NCI-H774 (cell line): ENCODE measurements at places on chromosomes 16 and 17.

DNA sequence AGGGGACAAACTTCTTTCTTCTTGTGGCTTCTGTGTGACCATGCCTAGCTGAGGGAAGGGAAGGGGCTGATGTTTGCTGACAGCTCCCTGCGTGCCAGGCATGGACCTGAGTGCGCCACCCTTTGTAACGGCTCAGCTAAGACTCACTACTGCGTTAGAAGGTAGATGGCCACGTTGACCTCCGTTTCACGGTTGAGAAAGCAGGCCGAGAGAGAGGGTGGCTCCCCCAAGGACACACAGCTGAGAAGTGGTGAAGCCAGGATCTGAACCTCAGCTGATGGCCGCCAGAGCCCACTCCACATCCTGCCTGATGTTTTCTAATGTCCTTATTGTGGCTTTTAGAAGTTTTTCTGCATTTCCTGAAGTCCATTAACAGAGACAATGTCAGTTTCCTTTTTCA, 45.1 kb downstream of the RGS9 start:
- no peak for DNase-seq

DNA sequence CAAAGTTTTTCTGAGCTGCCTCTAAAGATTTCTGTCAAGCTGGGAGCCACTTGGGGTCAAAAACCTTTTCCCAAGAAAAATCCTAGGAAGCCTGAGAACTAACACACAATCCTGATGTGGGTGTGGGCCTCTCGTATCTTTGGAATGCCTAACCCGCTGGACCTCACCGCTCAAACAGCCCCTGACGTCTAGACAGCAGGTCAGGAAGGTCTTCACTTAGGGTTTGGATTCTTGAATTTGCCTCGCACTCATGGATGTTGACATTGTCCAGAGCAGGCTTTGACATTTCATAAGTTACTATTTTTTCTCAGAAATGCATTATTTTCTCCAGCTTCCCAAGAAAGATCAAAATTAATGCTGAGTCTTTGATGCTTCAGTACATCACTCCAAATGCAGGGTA, 18.9 kb downstream of the TEX2 start:
- no peak for DNase-seq

- DNase-seq = peak; percentile 23
Measured at GRCh38 chr17:48647103-48647962, 21.2 kb upstream of the HOXB9 start.

DNA sequence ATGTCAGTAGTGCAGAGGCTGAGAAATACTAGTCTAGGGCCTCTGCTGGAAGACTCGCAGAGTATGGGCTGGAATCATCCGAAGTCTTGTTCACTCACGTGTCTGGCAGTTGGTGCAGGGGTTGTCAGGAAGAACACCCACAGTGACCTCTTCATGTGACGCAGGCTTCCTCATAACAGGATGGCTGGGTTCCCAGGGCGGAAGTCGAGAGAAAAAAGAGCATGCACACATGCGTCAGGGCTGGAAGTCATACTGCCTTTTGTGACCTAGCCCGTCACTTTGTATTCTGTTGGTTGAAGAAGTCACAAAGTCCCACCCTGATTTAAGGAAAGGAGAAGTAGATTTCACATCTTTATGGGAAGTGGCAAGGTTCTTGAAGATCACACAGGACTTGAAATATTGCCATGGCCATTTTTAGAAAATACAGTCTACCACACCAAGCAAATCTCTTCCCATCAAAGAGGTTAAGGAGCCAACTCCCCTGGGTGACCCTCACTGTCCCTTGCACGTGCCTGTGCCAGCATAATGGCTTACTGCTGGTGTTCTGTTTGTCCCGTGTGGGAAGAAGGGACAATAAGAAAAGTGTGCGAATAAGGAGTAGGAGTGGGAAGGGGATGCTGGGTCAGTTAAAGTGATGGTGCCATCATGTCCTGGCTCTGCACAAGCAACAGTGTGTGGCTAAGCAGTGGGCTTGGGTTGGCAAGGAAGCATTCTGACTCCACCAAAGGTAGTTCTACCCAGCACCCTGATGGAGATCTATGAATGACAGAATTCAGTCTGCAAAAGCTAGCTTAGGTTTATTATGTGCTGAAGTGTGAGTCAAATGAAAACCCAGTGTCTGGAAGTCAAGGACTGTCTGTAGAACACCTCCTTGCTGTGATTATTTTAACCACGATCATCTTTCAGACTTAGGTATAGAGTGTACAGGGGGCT, 28.1 kb downstream of the HEATR3 start:
- DNase-seq = no peak

GRCh38 chr17:66275651-66276050, 26.8 kb upstream of the PRKCA start:
- DNase-seq = no peak

- DNase-seq = no peak
Measured at GRCh38 chr17:8018436-8018835, 16.0 kb downstream of the GUCY2D start.

GRCh38 chr16:88298181-88298832, 84.5 kb upstream of the ZNF469 start:
- no peak for DNase-seq

DNA sequence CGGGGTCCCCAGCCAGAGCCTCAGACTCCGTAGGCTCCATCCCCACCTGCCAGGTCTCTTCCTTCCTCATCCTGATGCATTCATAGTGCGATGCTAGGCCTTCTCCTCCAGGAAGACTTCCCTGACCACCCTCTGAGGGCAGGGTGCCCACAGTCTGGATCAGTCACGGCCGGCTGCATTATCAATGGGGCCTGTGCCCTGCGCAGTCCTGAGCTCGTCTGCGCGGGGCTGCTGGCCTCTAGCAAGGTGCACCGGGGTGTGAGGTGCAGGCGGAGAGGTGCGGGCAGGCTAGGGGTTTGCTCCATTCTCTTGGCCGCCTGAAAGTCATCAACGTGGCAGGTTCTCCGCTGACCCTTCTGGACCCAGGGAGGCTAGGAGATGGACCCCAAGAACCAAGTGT, 56.9 kb upstream of the ACSF3 start:
- DNase-seq = no peak

DNA sequence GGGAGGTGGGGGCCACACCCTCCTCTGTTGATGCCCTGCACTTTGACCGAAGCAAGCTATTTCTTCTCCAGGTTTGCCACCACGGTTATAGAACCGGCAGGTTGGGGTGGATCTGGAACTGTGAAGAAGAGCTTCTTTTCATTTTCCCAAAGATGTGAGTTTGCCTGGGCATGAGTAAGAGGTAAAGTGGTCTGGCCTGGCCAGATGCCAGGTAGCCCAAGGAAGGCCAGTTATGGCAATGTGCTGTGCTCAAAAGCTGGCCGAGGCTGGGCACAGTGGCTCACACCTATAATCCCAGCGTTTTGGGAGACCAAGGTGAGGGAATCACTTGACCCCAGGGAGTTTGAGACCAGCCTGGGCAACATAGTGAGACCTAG, 18.7 kb downstream of the ATP6V0D1 start:
- DNase-seq = no peak

DNA sequence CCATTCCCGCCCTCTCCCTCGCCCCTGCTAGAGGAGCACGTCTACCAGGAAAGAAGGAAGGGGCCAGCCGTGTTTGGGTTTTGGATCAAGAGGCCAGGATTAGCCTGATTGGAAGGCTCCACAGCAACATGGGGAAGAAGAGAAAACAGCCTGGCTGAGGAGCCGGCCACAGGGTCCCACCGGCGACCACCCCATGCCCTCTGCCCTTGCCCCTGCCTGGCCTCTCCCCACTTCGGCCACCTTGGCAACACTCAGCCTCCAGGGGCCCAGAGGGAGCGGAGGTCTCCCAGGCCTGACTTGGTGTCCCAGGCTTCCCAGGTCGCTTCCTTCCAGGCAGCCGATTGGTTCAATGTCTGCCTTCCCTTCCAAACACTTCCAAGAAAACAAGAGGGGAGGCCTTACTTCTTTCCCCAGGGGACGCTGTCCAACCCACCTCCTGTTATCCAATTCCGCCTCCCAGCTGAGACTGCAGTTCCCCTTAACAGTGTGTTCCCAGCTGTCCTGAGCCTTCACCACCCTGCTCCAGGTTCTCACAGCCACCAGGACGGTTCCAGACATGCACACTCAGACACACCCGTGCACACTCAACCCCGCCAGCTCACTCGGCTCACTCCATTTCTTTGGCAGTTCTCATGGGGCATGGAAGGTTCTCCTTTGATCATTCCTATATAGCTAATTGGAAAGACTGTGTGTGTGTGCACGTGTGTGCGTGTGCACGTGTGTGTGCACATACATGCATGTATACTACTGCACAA, 65.4 kb downstream of the RBFOX3 start:
- no peak for DNase-seq

DNA sequence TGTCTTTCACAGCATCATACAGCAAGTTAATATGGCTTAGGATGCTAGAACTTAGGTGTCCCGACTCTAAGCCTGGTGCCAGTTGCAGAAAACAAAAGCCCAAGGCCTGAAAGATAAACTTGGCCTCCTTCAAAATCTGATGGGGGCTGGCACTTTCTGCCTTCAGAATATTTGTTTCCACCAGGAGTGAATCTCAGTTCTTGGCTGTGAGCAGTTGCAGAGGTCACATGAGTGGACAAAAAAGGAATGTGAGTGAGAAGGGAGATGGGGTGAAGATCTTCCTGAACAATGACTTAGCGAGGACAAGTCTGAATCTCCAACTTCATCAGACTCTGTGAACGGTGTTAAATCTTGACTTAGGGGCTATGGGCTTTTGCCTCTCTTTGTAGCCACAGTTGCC, 46.6 kb downstream of the HOXB1 start:
- DNase-seq = no peak

DNA sequence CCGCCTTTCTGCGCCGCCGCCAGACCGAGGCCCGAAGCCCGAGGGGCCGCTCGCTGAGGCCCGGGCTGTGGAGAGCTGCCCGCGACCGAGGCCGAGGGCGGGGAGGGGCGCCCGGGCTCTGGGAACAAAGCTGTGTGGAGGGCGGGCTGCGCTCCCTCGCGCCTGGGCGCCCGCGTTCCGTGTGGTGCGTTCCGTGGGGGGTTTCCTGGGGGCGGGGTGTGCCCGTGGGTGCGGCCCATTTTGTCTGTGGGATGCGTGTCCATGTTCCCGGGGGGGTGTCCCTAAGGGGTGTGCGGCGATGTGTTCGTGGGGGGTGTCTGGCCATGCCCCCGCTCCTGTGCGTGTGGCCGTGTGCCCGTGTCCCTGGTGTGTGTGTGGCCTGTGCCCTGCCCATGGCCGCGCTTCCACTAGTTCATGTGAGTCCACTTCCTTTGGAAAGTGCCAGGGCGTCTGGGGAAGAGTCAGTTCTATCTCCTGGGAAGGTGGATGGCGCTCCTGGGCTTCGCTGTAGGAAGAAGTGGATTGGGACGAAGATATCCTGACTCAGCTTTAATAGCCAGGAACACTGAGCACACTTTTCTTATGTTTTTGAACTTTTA, 520 bp downstream of the JPT2 start:
- DNase-seq = no peak

DNA sequence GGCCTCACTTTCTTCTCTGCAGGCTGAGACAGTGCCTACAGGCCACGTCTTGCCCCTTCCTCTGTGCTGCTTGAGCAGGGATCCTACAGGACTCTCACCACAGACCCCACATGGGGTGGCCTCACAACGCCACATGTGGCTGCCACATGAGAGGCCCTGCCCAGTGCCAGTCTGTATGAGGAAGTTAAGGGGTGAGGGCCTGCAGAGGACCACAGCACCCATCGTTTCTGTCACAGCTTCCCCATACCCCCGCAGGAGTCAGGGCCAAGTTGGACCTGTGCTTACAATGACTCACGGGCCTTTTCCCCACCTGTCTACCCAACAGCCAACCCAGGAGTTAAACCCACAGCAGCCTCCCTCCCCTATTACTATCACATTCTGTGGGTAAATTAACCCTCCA, 2.9 kb upstream of the GSDMB start:
- DNase-seq = no peak

DNA sequence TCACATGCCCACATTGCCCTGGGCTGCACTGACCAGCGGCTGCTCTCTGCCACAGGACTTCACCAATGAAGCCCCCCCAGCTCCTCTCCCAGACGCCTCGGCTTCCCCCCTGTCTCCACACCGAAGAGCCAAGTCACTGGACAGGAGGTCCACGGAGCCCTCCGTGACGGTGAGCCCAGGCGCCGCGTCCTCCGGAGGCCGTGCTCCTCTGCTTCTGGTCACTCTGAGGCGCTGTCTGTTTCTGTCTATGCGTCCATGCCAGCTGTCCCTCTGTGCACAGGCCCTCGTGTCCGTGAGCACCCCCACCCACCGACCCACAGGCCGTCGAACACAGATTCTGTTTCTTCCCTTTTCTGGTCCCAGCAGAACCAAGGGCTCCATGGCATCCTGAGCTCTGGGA, 62.6 kb downstream of the PLD6 start:
- no peak for DNase-seq

- no peak for DNase-seq
Measured at GRCh38 chr17:45436625-45437464, 4.2 kb upstream of the ARHGAP27 start.

DNA sequence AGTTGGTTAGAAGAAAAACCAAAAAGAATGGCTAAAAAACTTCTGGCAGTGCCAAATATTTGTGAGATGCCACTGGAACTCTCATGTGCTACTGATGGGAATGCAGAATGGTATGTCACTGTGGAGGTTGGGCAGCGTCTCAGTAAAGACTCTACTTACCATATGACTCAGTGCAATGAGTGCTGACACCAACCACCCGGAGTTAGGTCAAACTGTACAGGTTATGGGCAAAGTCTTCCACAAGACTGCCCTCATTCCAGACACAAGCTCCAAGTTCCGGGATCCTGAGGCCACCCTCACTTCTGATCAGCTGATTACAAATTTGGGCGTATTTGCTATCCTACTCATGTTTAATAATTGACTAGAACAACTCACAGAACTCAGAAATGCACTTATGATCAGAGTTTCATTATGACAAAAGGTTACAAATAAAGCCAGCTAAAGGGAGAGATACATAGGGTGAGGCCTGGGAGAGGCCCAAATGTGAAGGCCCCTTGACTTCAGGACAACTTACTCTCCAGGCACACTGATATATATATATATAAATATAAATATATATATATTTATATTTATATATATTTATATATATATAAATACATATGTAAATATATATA, 114.9 kb downstream of the TRIM37 start:
- no peak for DNase-seq

DNA sequence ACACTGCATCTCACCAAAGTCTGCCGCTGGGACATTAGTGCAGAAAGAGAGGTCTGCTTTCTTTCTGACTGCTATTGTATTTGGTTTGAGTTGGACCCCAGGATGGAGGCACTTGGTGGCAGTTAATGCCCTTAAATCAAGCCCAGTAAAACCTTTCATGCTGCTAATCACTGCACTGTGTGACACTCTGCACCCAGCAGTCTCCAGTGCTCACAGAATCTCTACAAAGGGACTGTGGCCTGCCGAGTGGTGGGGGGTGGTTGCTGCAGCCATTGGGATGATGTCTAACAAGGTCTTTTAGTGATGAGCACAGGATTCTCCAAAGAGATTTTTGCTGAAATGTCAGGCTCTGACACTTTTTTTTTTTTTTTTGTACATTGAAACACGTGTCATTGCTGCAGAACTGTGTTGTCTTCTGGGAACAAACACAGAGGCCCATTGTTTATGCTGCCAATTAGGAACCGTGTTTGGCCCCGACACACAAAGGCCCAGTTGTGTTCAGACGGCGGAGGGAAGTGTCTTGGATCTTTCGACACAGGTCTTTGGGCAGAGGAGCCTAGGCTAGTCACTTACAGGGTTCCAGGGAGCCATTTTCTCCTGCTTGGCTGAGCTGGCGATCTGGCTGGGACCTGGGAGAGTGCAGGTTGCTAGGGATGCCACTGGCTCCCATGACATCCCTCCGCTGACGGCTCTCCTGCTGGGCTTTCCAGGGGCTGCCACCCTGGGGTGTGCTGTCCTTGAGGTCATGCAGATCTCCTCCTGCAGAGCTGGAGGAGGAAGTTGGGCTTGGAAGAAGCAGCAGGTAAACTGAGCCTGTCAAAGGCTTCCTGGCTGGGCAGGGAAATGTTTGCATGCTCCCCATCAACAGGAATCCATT, 16.2 kb upstream of the TNRC6C start:
- DNase-seq = no peak

GRCh38 chr16:69910964-69911363, 40.2 kb upstream of the CLEC18A start:
- no peak for DNase-seq
